ENCODE measurements at places on chromosomes 2 and 18. TPM values are rescaled to one million over a fixed set of nuclear protein-coding genes. Genes with fewer than 3 reads are reported as not detected.

TTR gene
- total RNA-seq, result not detected

SAG gene
- total RNA-seq, result not detected

B3GNT7 gene
- 47.2 TPM for total RNA-seq

FIGN gene
- total RNA-seq, result 0.61 TPM

C2orf68 gene
- total RNA-seq, result 31.9 TPM

INO80B gene
- total RNA-seq, result 30.3 TPM

OXER1 gene
- not detected for total RNA-seq

NEU2 gene
- total RNA-seq, result not detected

FBLN7 gene
- 0.21 TPM for total RNA-seq

CD302 gene
- 3.9 TPM for total RNA-seq

TCF7L1 gene
- not detected for total RNA-seq

FEV gene
- total RNA-seq, result not detected

SLC9A2 gene
- not detected for total RNA-seq

RAB11FIP5 gene
- total RNA-seq, result 14.9 TPM

ALPG gene
- total RNA-seq, result not detected

LIMS4 gene
- 0.19 TPM for total RNA-seq

PDCD1 gene
- total RNA-seq, result not detected

CNGA3 gene
- not detected for total RNA-seq

INPP5D gene
- 0.72 TPM for total RNA-seq

Data from A375 (cell line).